ENCODE measurements at places on chromosomes 1 and 21.

GRCh38 chr1:230109895-230110667 is 43.0 kb downstream of the GALNT2 start:
- no peak for DNase-seq

DNA sequence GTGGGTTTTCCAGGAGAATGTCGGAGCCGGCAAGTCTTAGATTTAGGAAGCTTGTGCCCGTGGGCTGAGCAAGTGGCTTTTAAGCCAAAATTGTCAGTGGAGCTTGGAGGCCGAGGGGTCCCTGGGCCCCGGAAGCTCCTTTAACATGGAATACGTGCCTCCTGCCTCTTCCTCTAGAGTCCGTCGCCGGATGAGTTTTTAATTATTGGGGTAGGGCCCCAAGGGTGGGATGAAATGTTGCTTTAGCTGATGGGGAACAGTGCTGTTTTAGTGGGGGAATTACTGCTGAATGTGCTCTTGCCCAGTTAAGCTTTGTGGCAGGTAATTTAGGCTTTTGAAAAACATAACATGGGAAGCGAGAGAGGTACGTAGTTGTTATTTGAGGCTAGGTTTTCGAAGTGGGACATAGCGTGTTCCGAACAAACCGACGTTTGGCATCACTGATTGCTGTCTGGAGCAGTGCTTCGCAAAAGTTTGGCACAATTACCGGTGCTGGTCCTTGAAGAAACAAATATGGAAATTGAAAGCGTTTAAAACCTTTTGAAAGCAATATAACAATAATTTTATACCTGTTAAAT is 786 bp downstream of the RPL5 start:
- DNase-seq = no peak

DNA sequence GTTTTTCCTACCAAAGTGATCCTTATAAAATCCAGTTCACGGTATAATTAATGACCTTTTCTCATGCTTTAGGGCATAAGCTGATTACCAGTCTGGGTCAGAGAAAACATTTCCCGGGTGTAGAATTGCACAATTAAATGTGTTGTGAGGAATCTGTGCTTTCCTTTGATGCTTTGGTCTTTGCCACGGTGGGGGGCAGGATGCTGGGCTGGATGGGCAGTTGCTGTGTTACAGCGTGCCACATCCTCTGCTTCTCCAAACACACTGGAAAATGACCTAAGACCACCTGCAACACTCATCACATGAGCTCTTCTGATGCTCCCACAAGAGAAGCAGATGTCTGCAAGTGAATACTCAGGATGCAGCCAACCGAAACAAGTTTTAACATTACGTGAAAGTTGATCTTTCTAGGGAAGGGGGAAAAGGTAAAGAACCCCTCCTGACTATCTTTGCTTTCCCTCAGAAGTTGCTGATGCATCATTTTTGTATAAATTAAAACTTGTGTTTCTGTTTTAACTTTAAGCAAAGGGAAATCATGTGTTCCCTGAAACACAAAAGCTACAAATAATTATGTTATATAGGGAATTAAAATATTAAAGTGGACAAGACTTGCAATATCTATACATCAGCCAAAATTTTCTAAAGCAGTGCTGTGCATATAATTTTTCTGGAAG is 515.3 kb upstream of the NR5A2 start:
- DNase-seq = no peak

- no peak for DNase-seq
Observed at GRCh38 chr1:152461544-152461943, 47.5 kb upstream of the CRNN start.

- peak; percentile 4 for DNase-seq
Observed at GRCh38 chr1:152654110-152654509, 9.1 kb upstream of the LCE2D start.

- DNase-seq = no peak
Observed at GRCh38 chr1:12408662-12409061, 178.8 kb downstream of the VPS13D start.

DNA sequence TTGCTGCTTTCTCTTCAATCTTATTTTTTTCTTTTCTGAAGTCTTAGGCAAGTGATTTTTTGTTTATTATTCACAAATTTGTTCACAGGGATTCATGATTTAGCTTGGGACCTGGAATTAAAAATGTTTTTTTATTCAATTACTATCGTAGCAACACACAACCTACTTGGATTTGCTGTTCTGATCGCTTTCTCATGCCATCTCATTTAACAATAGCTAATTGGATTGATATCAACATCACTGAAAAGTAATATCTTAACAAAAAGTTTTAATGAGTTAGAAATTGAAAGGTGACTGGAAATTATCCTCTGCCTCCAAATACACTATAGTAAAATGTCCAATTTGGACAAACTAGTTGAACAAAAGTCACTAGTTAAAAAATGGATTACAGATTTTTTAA is 32.4 kb downstream of the MAP3K21 start:
- DNase-seq = no peak

- DNase-seq = no peak
Observed at GRCh38 chr1:89616844-89617627, 15.9 kb upstream of the LRRC8C start.

GRCh38 chr1:16727190-16728111 is 12.9 kb upstream of the RNU1-4 start:
- no peak for DNase-seq

DNA sequence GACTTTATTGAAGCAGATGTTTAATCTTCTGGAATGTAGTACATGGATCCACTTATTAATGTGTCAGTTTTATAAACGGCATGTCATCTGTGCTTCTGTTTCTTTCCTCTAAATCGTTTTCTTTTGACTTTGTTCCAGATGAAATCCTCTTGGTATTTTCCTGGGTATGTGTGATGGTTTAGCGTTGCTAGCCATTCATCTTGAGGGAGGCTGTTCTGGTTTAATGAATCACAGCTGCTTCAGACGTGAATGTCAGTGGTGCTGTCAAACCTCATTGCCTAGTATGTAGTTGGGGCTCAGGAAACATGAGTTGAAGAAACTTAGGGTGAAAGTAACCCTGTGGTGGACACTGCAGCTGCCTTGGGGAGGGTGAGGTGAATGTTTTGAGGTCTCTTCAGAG is 33.2 kb downstream of the KCNK1 start:
- DNase-seq = no peak

- no peak for DNase-seq
Observed at GRCh38 chr1:62682531-62682930, 5.7 kb downstream of the DOCK7 start.

GRCh38 chr21:22961258-22961657 is 1963.0 kb downstream of the NCAM2 start:
- no peak for DNase-seq

GRCh38 chr1:167904652-167905130 is 9.2 kb downstream of the ADCY10 start:
- no peak for DNase-seq

DNA sequence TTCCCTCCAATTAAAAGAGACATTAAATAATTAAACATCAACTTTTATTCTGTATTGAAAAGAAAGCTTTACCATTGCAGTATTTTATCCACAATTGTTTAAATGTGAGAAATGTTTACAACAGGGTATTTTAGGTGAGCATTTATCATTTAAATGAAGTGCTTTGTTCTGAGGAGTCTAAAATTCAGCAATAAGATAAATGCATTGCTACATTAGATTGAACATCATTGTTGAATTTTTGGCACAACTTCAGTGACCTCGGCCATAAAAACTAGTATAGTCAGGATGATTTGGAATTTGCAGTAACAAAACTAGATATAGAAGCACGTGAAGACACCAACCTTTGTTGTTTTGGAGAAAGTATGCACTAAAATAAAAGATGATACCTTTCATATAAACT is 692.9 kb downstream of the USP25 start:
- DNase-seq = no peak

GRCh38 chr1:11590395-11590794 is 63.8 kb downstream of the FBXO2 start:
- DNase-seq = no peak

GRCh38 chr21:34845521-34846451 is 177.0 kb downstream of the CLIC6 start:
- DNase-seq = no peak

GRCh38 chr1:54305906-54306514 is 100.2 kb downstream of the SSBP3 start:
- DNase-seq = no peak

DNA sequence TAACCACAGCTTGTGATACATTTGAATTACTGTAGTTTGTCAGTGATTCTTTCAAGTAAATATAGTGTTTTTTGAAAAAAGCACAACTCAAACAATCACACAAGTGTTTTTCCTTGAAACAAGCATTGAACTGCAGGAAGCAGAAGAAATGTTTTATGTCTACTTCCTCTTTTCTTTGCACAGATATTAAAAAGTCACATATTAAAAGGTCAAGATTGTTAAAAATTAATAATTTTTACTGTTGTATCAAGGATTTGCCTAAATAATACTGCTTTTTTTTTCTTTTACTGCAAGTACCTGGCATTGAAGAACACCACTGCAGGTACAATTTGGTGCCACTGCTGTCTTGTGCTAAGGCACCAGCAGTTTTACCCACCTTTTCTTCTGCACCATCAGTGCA is 214.2 kb upstream of the C1orf105 start:
- DNase-seq = no peak

DNA sequence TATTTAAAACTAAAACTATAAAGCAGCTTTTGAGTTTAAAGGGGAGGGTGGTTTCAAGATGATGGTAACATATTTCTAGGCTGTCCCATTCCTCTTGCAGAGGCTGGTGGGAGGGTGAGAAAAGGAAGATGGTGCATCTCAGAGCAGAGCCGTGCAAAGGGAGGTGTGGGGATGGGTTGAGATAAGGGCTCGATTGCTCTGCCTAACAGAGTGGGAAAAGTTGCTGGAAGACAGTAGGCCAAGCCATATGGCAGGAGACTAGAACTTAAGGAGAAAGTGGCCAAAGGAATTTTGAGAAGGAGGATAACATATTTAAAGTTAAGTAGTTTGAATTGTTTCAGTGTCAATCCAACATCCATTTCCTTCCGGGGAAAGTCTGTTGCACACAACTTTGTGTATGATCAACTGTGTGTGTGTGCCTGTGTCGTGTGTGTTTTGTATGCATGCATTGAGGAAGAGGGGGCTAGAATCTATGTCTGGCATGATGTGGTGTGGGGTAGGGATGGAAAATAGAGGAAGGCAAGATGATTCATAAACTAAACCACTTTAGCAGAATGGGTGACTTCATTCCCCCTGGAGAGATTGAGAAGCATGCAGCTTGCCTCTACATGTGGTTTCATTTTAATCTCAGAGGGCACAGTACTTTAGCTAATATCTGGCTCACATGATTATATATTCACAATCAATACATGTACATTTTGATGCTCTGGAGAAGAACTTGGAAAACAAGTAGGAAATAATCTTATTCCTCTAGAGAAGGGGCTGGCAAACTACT is 145.0 kb upstream of the DNAH14 start:
- no peak for DNase-seq

GRCh38 chr1:191714845-191715244 is 443.4 kb upstream of the RGS18 start:
- no peak for DNase-seq

DNA sequence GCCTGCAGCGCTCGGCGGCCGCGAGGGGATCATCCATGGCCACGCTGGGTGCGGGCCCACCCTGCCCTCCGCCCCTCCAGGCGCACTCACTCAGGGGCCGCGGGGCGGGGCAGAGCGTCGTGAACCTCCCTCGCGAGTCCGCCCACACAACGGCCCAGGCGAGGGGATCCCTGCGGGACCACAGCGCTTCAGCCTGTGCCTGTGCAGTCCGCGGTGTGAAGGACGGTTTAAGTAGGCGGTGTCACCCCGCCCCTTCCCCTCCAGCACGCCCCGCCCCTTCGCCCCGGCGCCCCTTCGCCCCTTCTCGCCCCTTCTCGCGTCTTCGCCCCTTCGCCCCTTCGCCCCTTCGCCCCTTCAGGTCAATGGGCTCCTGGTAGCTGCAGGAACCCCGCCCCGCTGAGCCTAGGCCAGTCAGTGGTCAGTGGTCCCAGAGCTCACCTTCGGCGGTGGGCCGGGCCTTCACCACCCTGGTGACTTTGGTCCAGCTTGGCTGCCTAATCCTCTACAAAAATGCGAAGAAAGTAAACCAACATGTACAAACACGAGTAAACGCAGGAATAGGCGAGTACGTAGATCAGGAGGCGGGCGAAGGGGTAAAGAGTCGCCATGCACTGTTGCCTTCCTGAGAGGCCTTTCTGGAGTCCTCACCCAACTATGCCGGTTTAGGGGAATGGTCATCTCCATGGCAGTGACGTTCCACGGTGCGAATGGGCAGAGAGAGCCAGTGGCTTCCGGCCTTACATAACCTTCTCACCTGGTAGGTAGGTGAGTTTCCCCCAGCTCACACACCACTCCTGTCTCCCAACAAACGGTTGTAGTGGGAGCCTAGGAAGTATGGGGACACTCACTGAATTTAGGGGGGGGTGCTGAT is 19.6 kb upstream of the DMRTB1 start:
- no peak for DNase-seq

DNA sequence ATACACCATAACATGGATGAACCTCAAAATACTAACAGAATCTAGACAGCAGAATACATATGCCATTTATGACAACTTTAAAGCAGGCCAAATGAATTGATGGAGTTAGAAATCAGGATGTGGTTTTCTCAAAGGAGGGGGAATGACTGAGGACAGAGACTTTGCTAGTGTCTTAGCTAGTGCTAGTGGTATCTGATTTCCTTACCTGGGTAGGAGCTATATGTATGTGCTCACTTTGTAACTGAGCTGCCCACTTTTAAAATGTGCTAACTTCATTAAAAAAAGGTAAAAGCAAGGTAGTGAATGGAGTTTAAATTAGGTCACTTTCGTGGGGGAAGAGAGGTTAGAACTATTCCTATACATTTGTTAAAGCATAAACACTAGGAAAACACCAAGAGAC is 2.6 kb downstream of the GTF2B start:
- no peak for DNase-seq

GRCh38 chr1:91940496-91940895 is 8.7 kb upstream of the BRDT start:
- DNase-seq = no peak

- no peak for DNase-seq
Observed at GRCh38 chr1:30320581-30320890, 402.8 kb downstream of the MATN1 start.

GRCh38 chr1:62352387-62352786 is 33.2 kb upstream of the KANK4 start:
- DNase-seq = no peak

DNA sequence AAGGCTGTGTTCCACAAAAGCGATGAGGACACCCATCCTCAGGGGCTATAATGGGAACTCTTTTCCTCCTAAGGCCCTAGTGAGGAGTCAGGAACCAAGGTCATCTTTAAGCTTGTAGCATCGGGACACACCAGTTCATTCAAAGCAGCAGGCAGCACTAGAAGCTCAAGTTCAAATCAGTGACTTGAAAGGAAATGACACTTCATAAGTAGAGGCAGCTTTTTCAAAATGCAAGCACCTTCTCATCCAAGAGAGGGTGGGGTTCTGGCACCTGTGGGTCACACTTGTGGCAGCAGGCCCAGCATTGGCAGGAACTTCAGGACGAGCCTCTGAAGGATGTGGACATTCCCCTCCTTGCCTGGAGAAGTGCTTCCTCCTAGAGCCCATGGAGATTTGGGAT is 496.3 kb downstream of the KIF26B start:
- no peak for DNase-seq

- no peak for DNase-seq
Observed at GRCh38 chr1:26126321-26127084, 14.9 kb downstream of the PDIK1L start.

- no peak for DNase-seq
Observed at GRCh38 chr1:58726581-58726980, 26.7 kb upstream of the MYSM1 start.
